ENCODE measurements at places on chromosomes 3 and 15.

- no peak for DNase-seq
These were observed 265.1 kb downstream of the UBE2E2 start for GRCh38 chr3:23468203-23468602.

DNA sequence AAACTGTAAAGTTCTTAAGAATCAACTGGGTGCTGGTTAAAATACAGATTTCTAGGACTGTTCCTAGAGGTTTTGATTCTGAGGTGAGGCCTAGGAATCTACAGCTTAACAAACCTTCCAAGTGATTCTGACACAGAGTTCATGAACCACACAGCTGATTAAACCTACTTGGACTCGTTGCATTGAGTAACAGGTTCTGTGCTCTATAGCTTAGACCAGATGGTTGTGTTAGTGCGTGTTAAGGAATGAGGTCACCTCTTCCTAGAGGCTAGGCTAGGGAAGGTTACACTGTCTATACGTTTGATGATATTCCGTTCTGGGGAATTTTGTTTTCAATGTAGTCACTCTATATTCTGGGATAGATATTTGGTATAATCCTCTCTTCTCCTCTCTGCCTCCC lies 21.9 kb downstream of the EID1 start:
- DNase-seq, result no peak

DNA sequence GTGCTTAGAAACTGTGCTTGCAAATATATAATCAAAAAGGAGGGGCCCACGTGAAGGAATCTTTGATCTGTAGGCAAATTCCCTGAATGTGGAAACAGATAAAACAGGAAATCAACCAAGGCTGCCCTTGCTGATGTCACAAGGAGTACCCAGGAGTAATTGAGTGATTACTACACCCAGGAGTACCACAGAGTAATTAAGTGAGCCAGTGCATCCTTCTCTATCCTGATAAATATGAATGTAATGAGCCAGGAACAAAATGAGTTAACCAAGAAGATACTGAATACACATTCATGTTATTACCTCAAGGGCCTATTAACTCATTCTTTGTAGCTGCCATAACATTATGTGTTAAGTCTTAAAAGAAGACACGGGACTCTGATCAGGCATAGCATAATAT lies 87.3 kb upstream of the POU1F1 start:
- DNase-seq, result no peak

- no peak for DNase-seq
These were observed 14.2 kb downstream of the NR1D2 start for GRCh38 chr3:23959135-23959900.

DNA sequence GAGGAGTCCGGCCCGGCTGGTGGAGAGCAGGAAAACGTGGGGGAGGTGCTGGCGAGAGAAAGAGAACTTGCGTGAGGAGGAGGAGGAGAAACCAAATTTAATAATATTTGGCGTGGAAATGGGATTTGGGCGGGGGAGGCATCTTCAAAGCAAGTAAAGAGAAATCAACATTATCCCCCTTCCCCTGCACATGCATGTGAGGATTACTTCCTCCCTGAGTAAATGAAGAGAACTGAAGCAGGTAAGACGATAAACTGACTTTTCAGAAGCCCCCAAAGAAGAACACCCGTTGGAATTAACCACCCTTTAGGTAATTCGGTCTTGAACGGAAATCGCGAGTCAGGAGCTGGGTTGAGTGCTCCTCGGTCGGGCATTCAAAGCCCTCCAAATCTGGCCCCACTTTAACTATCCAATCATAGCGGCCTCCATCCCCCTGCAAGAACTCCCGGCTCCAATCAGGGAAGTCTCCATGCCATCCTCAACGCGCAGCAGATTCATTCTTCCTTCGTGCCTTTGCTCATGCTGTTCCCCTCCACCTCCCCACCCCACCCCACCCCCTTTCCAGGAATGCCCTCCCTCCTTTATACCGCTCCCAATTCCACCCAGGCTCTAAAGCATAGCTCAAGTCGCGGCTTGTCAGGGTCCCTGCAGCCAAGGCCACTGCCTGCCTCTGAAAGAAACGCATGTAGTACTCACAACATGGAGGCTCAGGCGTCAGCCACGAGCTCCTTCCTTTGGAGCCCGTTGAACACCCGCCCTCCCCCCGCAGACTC lies 545 bp upstream of the RFX7 start:
- peak; percentile 89 for DNase-seq

GRCh38 chr15:89333959-89334509 lies 590 bp downstream of the POLG start:
- no peak for DNase-seq

- no peak for DNase-seq
These were observed 18.0 kb downstream of the NRG4 start for GRCh38 chr15:75994220-75994619.

DNA sequence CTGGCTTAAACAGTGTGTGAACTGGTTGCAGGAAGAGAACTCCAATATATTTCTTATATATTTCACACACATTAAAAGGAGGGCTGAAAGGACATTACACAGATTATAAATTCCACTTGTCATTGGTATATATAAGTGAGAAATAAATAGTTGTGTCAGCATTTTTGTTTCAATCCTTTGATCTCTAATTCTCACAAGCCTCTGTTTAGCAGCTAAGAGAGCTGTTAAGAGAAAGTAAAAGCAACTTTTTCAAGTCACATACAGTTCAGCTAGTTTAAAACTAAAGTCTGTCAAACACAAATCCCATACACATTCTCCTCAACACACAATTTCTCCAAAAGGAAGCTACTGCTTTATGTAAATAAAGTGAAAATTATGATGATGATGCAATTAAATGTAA lies 70.5 kb upstream of the CCDC39 start:
- DNase-seq, result no peak

DNA sequence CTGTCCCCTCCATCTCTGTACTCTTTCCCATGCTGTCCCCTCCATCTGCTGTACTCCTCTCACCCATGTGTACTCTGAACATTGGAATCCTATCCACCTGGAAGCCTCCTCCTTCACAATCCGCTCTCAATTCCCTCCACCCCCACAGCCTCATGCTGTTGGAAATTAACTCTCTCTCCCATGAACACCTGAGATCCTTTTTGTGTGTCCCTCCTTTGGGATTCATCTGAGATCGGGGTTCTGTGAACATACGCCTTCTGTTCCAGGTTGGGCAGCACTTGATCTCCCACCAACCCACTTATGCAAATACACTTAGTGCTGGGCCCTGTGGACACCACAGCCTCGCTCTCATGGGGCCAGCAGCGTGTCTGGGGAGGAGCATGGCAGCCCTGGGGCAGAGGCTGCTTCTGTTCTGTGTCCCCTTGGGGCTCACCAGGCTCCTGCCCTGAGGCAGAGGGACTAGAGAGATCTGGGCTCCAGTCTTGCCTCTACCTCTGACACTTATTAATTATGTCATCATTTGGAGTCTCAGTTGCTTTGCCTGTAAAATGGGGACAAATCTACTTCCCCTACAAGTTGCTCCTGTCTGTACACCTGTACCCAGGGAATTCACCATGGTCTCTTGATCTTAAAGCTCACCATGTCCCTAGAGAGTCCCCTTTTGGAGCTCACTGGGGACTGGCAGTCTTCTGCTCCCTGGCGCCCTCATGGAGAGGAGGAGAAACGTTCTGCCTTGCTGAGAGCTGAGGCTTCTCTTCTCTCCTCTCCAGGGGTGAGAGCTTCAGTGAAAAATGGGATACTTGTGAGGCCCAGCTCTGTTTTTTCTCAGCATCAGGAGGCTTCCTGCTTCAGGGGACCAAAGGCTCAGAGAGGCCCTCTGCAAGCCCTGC lies 42.7 kb downstream of the ITGA11 start:
- peak; percentile 36 for DNase-seq

GRCh38 chr3:4633078-4634004 lies 140.2 kb downstream of the ITPR1 start:
- no peak for DNase-seq

- no peak for DNase-seq
These were observed 1.1 kb downstream of the NFKBIZ start for GRCh38 chr3:101850246-101851051.

GRCh38 chr3:115651599-115651998 lies 28.3 kb downstream of the GAP43 start:
- DNase-seq, result no peak

DNA sequence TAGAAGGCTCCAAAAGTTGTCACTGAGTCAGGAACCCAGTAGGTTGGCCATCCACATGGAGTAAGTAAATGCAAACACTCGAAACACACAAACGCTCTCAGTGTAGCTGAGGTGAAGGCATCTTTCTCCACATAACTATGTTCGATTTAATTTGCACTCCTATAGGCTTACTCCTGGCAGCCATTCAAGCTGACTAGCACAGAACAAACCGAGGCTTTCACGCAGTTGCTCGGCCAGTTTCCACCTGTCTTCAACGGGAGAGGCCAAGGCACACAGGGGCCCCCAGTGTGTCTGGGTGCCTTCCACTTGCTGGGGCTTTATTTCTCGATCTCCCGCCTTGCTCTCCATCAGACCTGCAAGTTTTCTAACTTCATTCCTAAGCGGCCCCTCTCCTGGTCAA lies 18.9 kb downstream of the RGMA start:
- no peak for DNase-seq

GRCh38 chr3:74332165-74332564 lies 282.3 kb downstream of the CNTN3 start:
- DNase-seq, result no peak

DNA sequence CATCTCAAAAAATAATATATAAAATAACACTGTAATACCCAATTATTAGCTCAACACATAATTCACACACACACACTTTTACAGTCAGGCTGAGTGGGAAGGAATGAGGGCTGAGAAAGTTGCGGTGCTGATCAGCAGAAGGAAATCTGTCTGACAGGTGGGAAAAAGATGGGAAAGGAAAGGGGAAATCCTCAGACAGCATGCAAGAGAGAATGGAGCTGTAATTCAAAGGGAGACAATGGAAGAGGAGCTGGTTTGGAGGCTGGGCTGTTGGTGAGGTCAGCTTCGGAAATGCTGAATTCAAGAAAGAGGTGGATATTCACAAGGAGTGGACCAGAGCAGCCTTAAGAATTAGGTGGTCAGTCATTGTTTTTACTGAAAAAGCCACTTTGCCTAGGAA lies 121.6 kb upstream of the LMOD3 start:
- no peak for DNase-seq
